ENCODE measurements at places on chromosomes 1 and 21.

DNA sequence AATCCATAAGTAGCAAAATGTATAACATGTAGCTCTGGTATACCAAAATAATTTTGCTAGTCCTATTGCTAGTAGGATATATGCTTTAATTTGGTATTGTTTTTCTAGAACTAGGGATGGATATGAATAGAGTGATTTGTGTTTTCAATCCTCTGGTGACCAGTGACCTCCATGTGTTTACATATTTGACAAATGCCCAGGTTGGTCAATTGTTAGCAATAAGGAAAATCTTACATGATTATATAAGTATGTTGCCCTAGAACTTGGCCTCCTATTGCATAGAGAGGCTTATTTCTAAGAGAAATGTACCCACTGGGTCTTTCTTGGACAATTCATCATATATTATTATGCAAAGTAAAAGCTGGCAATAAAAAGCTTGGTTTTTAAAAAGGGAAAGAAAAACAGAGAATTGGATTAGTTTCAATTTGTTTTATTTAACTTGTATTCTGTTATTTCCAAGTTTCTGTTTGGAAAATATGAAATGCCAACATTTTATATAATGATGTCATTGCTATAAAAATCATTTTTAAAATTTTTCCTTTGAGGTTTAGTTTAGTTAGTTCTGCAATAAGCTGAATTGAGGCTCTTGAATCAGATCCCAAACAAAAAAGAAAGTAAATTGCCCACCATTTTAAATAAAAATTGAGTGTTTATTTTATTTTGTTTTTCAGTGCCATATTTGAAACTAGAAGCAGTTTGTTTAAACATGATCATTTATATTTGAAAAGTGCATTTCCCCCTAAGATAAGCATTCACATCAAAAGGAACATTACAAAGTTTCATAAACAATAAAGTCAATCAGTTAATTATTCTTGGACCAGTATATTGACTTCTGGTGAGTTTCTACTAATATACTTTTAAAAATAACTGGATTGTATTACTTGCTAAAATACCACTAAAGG, 210.9 kb downstream of the ZC3H11B start:
- no peak for DNase-seq

DNA sequence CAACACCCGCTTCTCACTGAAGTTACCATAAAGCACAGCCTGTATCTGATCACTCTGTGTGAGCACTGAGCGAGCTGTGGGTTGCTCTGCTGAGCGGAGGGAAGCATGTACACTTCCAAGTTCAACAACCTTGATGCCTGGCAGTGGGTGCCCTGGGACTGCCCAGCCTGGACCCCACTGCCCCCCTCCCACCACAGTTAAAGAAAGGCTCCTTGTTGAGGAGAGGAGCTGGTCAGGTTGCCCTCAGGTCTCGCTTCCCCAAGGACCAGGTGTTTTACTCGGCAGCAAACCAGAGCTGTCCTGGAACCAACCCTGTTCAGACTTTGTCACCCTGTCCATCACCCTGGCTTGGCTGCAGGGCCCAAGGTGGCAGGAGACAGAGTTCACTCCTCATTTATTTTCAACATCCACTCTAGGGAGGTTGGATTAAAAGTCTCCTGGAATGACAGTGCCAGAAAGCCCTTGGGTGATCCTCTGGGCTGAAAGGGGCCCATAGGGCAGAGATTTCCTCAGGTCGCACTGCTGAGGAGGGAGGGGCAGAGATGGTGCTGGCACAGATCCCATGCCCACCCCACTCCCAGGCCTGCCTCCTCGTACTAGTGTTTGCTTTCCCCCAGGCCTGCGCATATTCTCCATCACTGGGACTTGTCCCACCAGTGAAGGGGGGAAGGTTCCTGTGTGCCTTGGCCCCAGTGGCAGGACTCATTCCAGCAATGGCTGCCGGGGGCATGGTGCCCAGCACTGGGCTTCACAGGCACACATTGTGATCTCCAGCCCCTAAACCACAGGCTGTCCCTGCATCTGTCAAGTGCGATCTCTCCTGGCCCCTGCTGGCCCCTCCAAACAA, 101.7 kb downstream of the TRABD2B start:
- no peak for DNase-seq

GRCh38 chr21:33230545-33231324, 997 bp downstream of the IFNAR2 start:
- DNase-seq, result peak; percentile 64

DNA sequence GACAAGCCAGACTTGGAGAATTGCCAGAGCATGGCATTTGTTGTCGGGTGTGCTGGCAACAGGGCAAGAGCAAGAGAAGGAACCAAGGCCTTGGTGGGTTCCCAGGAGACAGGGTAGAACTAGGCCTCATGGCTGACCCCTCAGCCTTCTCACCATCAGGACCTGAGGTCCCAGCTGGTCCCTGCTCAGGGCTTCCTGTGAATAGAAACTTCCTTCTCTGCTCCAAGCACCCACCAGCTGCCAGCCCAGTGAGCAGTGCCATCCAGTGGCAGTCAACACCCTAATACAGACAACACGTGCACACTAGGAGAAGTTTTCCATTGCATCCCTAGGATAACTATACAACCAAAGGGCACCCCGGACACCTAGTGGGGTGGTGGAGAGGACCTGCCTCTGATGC, 22.8 kb downstream of the S100A6 start:
- no peak for DNase-seq

DNA sequence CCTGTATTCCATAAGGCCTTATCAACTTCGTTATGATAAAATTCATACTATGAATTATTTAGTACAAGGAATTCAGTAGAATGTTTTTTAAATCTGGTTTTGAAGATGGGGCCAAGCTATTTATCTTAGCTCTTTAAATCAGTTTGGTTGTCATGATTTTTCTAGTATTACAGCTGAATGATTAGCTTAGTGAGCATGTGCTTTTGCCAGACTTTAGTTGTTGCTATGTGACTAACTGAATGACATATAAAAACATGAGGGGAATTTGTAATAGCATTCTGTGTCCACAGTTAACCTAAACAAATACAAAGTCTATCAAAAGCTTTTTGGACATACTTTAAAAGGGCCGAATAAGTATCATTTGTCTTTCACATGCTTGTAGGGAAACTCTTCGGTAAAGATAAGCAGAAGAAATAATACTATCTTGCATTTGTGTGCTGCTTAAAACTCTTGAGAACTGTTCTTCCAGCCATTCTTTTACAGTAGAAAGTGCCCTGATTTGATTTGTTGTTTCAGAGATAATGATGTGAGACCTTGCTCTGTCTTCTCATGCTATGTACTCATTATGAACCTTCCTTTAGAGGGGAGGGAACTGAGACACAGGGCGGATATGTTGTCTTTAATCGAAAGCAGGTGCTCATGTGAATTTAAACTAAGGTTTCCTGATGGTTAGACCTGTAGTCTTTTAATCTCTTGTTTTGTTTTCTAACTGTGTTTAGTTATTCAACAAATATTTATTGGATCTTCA, 18.8 kb downstream of the NEK7 start:
- DNase-seq, result no peak

DNA sequence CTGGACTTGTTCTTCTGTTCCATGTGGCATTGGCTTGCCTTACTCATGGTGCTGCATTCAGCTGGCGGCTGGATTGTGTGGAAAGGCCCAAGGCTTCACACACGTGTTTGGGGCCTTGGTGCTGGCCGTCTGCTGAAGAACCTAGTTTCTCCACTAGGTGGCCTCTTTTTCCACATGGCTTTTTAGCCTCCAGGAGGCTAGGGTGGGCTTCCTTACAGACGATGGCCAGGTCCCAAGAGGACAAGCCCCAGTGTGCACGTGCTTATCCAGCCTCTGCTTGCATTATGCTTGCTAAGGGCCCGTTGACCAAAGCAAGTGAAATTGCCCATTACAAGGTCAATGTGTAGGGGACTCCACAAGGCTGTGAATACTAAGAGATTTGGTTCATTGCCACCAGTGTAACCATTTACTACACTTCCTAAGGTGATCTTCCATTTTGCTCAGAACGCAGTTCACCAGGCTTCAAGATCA, 47.5 kb upstream of the FOXO6 start:
- peak; percentile 27 for DNase-seq

DNA sequence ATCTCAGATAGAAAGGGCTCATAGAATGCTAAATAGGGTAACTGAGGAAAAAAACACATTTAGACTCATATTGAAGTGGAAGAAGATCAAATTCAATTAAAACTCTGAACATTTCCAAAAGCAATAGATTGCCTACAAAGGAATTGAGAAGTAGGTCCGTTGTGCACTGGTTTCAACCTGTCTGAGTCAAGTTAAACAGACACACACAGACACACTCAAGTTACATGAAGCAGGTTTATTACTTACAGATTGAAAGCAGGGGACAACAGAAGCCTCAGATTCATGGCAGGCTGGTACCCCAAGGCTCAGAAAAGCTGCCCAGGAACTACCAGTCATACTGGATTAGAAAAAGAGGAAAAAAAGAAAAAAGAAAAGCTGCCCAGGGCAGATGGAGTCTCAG, 20.7 kb upstream of the S100A2 start:
- no peak for DNase-seq

- peak; percentile 84 for DNase-seq
Observed at GRCh38 chr1:19758227-19758830, 41.4 kb downstream of the TMCO4 start.

DNA sequence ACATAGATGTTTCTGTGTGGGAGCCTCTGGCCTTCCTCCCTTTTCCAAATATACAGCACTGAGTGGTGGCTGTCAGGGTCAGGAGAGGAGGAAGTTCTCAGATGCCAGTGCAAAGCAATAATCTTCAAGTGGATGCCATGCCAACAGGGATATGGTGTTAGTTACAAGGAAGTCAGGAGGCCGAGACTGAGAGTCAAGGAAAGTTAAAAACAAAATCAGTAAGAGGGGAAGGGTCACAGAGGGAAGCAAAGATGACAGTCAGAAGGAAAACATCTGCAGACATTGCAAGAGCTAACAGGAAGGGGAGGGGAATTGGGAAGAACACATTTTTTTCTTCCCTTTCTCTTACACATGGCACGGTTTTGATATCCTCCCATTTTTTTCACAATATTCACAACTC, 691.4 kb downstream of the ADGRL2 start:
- DNase-seq, result peak; percentile 4

DNA sequence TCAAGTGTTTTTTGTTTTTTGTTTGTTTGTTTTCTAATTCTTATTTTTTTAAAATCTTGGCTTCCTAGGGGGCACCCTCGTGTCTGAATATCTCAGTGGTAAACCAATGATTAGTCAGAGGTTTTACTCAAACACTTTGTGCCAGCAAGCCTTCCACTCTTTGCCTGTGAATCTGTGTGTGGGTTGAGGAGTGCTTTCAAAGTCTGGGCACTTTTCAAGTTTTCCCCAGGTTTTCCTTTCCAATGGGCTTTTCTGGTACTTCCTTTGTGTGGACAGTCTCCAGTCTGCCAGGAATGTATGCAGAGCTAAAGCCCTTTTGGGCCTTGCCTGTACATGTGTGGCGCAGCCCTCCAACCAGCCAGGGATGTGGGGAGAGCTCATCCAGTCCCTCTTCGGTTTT, 9.7 kb upstream of the PPIE start:
- no peak for DNase-seq

- peak; percentile 58 for DNase-seq
Observed at GRCh38 chr1:230067419-230067870, 407 bp downstream of the GALNT2 start.

DNA sequence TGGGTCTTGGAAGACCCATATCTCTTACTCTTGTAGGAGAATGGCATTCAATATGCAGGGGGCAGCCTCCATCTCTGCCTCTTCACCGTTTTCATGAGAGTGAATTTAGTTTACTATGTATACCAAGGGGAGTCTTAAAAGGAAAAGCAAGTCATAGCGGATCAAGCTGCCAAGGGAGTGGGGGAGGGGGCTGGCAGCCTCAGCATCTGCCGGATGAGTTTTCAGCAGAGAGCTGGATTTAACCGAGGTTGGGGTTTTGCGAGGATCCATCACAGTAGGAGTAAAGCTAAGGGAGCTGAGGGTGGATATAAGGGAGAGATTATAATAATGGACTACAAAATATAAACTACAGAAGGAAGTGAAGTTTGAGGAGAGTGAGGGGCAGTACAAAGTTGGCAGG, 9.9 kb downstream of the CD160 start:
- DNase-seq, result no peak

DNA sequence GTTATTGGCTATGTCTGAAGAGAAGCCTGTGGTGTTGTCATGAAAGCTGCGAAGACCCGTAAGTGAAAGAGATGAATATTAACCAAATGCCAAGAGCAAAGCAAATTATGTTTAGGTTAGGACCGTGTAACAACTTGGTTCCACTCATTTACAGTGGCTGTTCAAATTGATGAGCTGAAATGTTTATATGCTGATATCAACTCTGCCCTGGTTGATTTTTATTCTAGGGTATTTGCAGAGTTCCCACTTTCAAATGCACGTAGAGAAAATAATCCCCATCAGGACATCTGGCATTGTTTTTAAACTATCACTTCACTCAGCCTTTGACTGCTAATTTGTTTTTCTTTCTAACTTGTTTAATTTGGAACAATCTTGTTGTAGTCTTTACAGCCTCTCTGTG, 581.6 kb upstream of the ADAMTS5 start:
- no peak for DNase-seq

- DNase-seq, result no peak
Observed at GRCh38 chr21:32499249-32500055, 85.9 kb downstream of the TCP10L start.

GRCh38 chr21:33908760-33909159, 6.8 kb downstream of the ATP5PO start:
- no peak for DNase-seq

DNA sequence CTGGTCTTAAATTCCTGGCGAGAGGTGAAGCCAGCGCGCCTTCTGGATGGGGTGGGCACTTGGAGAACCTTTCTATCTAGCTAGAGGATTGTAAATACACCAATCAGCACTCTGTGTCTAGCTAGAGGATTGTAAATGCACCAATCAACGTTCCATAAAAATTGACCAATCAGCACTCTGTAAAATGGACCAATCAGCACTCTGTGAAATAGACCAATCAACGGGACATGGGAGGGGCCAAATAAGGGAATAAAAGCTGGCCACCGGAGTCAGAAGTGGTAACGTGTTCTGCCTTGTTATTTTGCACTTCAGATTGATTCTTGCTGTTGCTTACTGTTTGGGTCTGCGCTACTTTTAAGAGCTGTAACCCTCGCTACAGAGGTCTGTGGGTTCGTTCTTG, 12.0 kb upstream of the LIN9 start:
- DNase-seq, result no peak

GRCh38 chr1:61056573-61057439, 25.6 kb upstream of the NFIA start:
- no peak for DNase-seq

DNA sequence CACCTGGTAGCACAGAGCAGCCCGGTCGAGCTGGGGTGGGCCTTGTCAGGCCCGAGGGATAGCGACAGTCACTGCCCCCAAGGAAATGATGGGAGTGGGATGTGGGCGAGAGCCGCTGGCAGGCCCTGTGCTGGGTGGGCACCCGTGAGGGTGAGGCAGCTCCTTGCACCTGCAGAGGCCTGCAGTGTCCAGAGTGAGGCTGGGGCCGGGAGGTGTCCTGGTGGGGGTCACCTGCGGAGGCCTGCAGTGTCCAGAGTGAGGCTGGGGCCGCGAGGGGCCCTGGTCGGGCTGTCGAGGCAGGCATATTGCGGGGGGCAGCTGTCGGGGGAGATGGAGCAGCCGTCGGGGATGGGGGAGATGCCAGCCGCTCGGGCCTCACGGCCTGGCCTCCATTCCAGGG, 49.5 kb downstream of the SLC19A1 start:
- no peak for DNase-seq

- DNase-seq, result no peak
Observed at GRCh38 chr1:113917400-113918082, 11.6 kb upstream of the HIPK1 start.

GRCh38 chr1:106515375-106515774, 541.1 kb upstream of the PRMT6 start:
- no peak for DNase-seq
